ENCODE measurements at places on chromosomes 16 and 17. TPM values are rescaled to one million over a fixed set of nuclear protein-coding genes. Genes with fewer than 3 reads are reported as not detected.
A peak's percentile ranks its signal among the peaks of the same experiment; 100 is the strongest.

The CACNA1H gene
- 2.5 TPM for total RNA-seq

DNA sequence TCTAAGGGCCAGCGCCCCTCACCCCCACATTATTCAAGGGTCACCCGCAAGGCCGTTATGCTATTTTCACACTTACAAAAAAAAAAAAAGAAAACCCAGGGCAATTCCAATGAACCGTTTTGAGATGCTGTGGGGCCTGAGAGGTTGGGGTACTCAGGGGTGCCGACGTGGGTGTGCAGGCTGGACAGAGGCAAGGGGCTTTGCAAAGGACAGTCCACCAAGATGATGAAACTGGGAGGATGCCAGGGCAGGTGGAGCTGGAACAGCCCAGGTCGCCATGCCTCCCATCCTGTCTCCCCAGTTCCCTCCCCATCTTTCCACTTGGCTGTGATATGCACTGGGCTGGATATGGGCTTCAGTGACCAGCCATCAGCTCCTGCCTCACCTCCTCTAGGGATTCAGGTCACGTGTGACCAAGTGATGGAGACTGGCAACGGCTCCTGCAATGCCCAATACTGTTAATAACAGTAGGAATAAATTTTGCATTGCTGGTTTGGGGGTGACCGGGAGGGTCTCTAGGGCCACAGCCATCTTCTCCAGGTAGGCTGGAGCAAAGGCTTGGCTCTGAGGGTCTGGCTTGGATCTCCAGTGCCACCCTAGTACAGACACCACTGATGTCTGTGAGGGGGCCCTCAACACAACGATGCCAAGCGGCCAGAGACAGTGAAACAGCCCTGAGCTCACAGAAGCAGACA is 151.3 kb upstream of the TNRC6C start:
- DNase-seq, result no peak

- no peak for DNase-seq
These were observed at the start of gene CHD3 for GRCh38 chr17:7888184-7888920. CHD3 (plus strand) TSS chr17:7888789; CDS start chr17:7889001, 212 bp downstream.

DNA sequence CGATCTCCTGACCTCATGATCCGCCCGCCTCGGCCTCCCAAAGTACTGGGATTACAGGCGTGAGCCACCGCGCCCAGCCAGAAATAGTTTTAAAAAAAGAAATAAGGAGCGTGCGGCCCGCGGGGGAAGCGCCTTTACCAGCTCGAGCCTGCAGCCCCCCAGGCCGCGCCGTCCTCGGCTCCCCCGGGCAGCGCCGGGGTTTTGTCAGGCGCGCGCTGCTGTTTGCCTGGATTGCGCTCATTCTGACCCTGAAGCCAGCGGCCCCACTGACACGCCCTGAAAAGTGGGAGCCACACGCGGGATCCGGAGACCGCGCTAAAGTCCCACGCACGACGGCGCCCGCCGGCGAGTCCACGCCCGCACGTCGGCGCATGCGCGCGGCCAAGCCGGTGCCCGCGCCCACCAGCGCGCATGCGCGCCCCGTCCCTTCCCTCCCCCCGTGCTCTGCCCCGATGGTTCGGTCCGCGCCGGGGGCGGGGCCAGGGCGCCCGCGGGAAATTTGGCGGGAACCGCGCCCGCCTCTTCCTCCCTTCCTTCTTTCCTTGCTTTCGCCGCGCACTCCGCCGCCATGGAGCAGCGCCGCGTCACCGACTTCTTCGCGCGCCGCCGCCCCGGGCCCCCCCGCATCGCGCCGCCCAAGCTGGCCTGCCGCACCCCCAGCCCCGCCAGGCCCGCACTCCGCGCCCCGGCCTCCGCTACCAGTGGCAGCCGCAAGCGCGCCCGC is at the start of gene CDT1:
Gene CDT1, plus strand, starts transcription at position 526 of the 724 bp plus-strand sequence. Its CDS starts 43 bp downstream, at position 569.
- DNase-seq, result peak; percentile 79
